ENCODE measurements at places on chromosomes 2 and 18.

GRCh38 chr2:21633911-21634310 lies 510.1 kb downstream of the TDRD15 start:
- no peak overlapping the region for H3K27ac ChIP-seq
- no peaks in the 10 kb centered on the region for H3K27me3 ChIP-seq
- no peaks in the 10 kb centered on the region for H3K36me3 ChIP-seq
- H3K4me1 ChIP-seq: no peaks in the 10 kb centered on the region

DNA sequence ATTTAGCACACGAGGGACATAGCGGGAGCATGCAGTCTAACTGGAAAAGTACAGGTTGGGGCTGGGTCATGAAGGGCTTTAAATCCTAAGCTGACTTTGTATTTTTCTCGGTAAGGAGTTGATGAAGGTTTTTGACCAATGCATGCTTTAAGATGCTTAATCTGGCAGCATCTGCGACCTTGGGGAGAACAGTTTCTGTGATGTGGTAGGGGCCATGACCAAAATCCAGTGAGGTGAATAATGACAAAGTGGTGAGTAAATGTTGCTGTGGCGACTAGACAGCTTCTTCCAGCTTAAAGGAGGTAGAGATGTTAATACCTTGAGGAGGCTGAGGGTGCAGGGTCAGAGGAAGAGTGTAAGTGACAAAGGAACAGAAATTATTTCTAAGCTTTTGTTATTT lies 174.6 kb upstream of the ALPP start:
- peaks cover 11% of the 10 kb centered on the region for H3K4me1 ChIP-seq
- H3K36me3 ChIP-seq: no peaks in the 10 kb centered on the region
- no peak for DNase-seq

- DNase-seq: no peak
- no peak overlapping the region for H3K4me3 ChIP-seq
- H3K36me3 ChIP-seq: no peaks in the 10 kb centered on the region
- H3K4me1 ChIP-seq: peaks cover 20% of the 10 kb centered on the region
- H3K27me3 ChIP-seq: no peaks in the 10 kb centered on the region
- H3K27ac ChIP-seq: no peak overlapping the region
Observed at GRCh38 chr18:23994361-23994902, 20.1 kb upstream of the TTC39C start.

DNA sequence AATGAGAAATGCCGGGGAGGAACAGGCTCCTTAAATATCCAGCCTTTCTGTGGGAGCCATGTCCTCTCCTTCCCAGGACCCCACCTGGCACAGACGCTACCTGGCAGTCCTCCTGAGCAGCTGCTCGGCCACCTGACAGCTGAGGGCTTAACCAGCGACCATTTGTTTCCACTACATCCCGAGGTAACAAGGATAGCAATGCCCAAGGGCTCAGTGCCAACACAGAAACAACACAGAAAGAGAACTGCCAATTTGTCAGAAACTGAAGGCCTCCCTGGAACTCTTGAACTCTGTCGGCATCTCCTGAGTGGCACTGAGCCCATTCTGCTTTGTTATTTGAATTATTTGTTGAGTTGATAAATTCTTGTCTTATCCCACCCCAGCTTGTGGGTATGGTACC lies 122.2 kb upstream of the ARHGAP28 start:
- no peaks in the 10 kb centered on the region for H3K36me3 ChIP-seq
- DNase-seq: no peak
- peaks cover 31% of the 10 kb centered on the region for H3K4me1 ChIP-seq
- H3K27me3 ChIP-seq: no peaks in the 10 kb centered on the region

GRCh38 chr2:167114018-167114417 lies 225.7 kb downstream of the XIRP2 start:
- no peak for DNase-seq
- no peak overlapping the region for H3K27ac ChIP-seq
- no peaks in the 10 kb centered on the region for H3K36me3 ChIP-seq
- H3K4me3 ChIP-seq: no peak overlapping the region
- H3K27me3 ChIP-seq: no peaks in the 10 kb centered on the region

DNA sequence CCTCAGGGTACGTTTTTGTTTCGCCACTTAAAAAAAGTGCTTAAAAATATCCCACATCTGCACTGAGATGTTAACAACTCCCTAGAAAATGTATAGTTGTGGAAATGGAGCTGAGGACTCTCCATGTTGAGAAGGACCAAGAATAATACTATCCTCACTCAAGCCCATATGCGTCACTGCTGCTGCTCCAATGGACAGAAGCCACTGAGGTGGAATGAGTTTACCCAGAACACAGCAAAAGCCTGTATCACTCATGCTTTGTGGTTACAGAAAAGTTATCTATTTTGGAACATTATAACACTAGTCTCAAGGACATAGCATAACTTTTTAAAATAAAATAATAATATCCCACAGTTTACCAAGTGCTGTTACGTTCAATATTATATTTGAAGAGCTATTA lies 31.9 kb downstream of the DSC3 start:
- H3K36me3 ChIP-seq: no peaks in the 10 kb centered on the region
- no peak for DNase-seq
- no peak overlapping the region for H3K4me3 ChIP-seq
- no peaks in the 10 kb centered on the region for H3K4me1 ChIP-seq
- H3K27ac ChIP-seq: no peak overlapping the region
- no peaks in the 10 kb centered on the region for H3K27me3 ChIP-seq

DNA sequence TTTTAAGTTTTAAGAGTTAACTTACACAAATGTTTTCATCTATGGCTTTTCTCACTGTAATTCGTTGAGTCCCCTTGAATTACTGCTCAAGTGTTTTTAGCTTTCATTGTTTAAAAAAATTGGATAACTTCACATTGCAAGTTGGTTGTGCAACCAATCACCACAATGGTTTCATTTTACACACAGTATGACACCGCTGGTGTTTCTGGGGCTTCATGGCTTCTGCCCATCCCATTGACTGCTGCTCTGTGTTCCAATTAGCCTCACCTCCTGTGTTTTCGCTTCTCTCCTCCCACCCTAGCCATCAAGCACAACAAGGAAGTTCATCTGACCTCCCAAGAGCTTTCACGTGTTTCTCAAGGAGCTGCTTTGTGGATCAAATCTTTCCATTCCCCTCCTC lies 199.1 kb upstream of the CHAC2 start:
- no peak overlapping the region for H3K4me3 ChIP-seq
- H3K36me3 ChIP-seq: no peaks in the 10 kb centered on the region
- H3K27me3 ChIP-seq: no peaks in the 10 kb centered on the region

- peaks cover 12% of the 10 kb centered on the region for H3K4me1 ChIP-seq
- no peaks in the 10 kb centered on the region for H3K27me3 ChIP-seq
- H3K27ac ChIP-seq: no peak within 1 kb of the TSS
- no peaks in the 10 kb centered on the region for H3K36me3 ChIP-seq
Observed at GRCh38 chr2:208406474-208407451, at the start of gene PTH2R. TSS of gene PTH2R (plus strand) at chr2:208406792. CDS start at chr2:208407044, 252 bp downstream.

DNA sequence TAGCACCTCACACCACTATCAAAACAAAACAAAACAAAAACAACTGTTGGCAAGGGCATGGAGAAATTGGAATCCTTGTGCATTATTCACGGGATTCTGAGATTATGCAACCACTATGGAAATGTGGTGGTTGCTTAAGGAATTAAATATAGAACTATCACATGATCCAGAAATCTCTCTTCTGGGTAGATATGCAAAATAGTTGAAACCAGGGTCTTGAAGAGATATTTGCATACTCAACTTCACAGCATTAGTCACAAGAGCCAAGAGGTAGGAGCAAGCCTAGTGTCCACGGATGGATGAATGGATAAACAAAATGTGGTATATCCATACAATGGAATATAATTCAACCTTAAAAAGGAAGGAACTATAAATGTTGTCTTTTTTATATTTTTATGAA lies 7.0 kb downstream of the TMEM131 start:
- no peaks in the 10 kb centered on the region for H3K27me3 ChIP-seq
- DNase-seq: no peak
- H3K4me1 ChIP-seq: peaks cover 33% of the 10 kb centered on the region
- no peak overlapping the region for H3K4me3 ChIP-seq

GRCh38 chr2:227450311-227450841 lies 21.6 kb upstream of the AGFG1 start:
- no peaks in the 10 kb centered on the region for H3K4me1 ChIP-seq
- H3K4me3 ChIP-seq: no peak overlapping the region
- H3K27ac ChIP-seq: no peak overlapping the region
- no peak for DNase-seq

- H3K4me1 ChIP-seq: no peaks in the 10 kb centered on the region
- H3K36me3 ChIP-seq: no peaks in the 10 kb centered on the region
- H3K27me3 ChIP-seq: no peaks in the 10 kb centered on the region
Observed at GRCh38 chr18:79625195-79625923, 54.2 kb upstream of the CTDP1 start.

DNA sequence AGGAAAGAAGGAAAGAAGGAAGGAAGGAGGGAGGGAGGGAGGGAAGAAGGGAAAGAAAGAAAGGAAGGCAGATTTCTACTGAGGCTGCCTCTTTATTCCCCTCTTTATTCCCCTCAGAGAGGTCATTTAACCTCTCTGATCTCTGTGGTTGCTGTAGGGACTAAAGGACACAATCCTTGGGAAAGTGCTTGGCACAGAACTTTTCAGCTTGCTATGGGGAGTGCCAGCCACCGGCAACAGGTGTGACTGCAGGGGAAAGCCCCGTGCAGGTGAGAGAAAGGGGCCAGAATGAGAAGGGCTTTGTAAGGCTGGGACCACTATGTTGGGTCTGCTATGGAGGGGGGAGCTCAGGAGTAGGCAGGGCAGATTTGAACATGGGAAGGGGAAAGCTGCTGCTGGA lies 27.7 kb upstream of the STEAP3 start:
- H3K36me3 ChIP-seq: no peaks in the 10 kb centered on the region
- H3K4me1 ChIP-seq: no peaks in the 10 kb centered on the region
- no peaks in the 10 kb centered on the region for H3K27me3 ChIP-seq
- no peak overlapping the region for H3K4me3 ChIP-seq

DNA sequence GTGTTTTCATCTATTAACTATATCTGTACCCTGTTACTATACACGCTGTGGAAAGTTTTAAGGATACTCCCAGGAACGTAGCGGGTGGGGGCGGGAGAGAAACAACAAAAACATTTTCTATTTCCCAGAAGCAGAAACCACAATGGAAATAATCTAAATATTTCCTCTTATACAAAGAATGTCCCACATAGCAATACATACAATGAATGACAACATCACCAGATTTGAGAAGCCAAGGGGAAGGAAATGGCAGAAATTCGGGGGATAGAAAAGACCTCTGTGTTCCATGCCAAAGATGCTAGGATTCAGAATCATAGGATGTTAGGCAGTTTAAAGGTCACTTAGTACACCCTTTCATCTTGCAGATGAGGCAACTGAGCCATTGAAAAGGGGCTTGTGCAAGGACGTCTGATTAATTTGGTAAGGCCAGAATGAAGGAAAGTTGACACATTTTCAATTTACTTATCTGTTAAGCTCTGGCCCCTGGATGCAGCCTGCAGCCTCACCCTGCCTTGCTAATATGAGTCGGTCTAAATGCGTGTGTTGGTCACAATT lies 41.1 kb upstream of the SCYGR1 start:
- H3K4me1 ChIP-seq: no peaks in the 10 kb centered on the region
- H3K4me3 ChIP-seq: no peak overlapping the region
- H3K36me3 ChIP-seq: no peaks in the 10 kb centered on the region
- no peak overlapping the region for H3K27ac ChIP-seq
- H3K27me3 ChIP-seq: no peaks in the 10 kb centered on the region
- no peak for DNase-seq

DNA sequence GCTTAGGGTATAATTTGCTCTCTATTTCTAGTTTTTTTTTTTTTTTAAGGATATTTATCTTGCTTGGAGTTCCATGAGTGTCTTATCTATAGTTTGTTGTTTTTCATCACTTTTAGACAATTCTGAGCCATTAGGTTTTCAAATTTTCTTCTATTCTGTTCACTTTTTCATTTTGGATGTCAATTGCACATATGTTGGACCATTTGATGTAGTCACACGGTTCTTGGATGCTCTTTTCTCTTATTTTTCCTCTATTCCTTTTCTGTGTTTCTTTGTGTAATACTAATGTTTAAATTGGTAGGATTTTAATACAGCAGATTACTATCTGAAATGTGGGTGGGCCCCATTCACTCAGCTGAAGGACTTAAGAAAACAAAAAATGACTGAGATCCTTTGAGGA lies 292.6 kb downstream of the CALCRL start:
- no peaks in the 10 kb centered on the region for H3K27me3 ChIP-seq
- no peaks in the 10 kb centered on the region for H3K4me1 ChIP-seq
- H3K27ac ChIP-seq: no peak overlapping the region
- H3K36me3 ChIP-seq: no peaks in the 10 kb centered on the region
- DNase-seq: no peak
- H3K4me3 ChIP-seq: no peak overlapping the region

DNA sequence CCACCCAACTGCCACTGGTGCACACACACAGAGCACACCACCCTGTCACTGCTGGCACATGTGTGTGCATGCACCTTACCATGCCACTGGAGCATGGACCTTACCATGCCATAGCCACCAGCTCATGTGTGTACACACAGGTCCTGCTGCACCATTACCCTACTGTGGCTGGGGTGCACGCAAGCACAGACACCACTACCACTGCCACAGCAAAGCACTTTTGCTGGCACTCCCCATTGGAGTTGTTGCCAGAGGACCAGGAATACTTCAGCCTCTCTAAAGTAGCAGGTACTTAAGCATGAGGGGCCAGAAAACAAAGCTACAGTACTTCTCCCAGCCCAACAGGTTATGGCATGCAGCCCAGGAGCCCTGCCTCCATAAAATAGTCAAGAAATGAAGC lies 404.8 kb downstream of the MBD2 start:
- H3K27me3 ChIP-seq: no peaks in the 10 kb centered on the region
- no peak overlapping the region for H3K27ac ChIP-seq
- H3K4me3 ChIP-seq: no peak overlapping the region
- H3K36me3 ChIP-seq: no peaks in the 10 kb centered on the region

DNA sequence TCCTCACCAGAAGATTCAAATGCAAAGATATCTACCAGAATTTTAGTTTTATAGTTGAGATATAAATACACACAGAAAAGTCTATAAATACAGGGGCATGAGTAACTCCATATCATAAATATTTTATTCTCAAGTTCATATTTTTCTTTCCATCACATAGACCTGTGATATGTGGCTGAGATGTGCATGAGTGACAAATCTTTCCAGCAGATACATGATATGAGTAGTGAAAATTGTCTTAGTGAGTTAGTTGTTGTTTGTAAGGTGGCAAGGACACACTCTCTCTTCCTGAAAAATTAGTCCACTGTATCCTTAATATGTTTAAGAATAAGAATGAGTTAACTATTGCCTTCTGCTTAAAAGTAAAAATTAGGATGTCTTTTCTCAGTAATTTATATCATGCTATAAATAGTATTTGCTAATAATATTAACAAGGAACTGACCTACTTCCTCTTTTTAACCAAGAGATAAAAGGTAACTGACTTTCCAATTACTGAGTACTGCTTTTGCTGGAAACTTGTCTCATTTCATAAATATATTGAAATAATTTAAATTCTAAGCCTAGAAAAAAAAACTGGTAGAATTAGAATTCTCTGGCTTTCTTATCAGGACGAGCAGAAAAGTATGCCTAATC lies 85.2 kb upstream of the SESTD1 start:
- no peak overlapping the region for H3K4me3 ChIP-seq
- H3K27ac ChIP-seq: no peak overlapping the region
- DNase-seq: no peak
- H3K4me1 ChIP-seq: no peaks in the 10 kb centered on the region
- no peaks in the 10 kb centered on the region for H3K36me3 ChIP-seq

DNA sequence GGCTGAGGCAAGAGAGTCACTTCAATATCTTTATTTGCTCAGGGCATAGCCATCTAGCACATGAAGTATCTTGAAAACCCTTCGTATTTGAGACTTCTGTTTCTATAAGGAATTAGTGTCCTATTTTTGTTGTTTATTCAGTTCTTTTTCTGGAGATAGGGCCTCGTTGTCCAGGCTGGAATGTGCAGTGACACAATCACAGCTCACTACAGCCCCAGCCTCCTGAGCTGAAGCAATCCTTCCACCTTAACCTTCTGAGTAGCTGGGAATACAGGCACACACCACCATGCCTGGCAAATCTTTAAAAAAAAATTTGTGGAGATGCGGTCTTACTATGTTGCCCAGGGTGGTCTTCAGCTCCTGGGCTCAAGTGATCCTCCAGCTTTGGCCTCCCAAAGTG lies 50.6 kb downstream of the PSMD14 start:
- H3K36me3 ChIP-seq: no peaks in the 10 kb centered on the region
- H3K27me3 ChIP-seq: no peaks in the 10 kb centered on the region
- no peaks in the 10 kb centered on the region for H3K4me1 ChIP-seq
- H3K4me3 ChIP-seq: no peak overlapping the region

Measured in vagina (tissue), 2 donors.